A549 (cell line): ENCODE measurements at places on chromosomes 1 and 21.
A peak's percentile ranks its signal among the peaks of the same experiment; 100 is the strongest.

- no peak for DNase-seq
Measured at GRCh38 chr1:5708346-5709245, 283.6 kb downstream of the NPHP4 start.

DNA sequence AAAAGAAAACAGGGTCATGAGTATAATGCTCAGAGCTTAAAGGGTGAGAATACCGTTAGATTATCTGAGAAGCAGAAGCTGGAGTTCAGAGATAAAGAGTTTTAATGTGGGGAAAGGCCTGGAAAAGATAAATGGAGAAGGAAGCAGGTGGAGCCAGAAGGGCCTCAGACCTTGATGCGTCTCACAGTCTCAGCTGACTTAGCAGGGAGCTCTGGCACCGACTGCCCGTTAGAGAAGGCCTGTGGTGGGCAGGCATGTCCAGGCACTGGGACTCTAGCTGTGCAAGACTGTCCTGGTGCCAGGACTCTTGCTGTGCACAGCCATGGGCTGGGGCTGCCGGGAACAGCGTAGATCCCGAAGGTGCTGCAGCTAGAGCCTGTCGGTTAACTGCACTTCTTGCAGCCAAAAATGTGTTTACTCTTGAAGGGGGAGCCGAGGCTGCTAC lies 3.8 kb upstream of the SLAMF9 start:
- no peak for DNase-seq

- no peak for DNase-seq
Measured at GRCh38 chr1:109391626-109392025, 6.1 kb downstream of the SORT1 start.

DNA sequence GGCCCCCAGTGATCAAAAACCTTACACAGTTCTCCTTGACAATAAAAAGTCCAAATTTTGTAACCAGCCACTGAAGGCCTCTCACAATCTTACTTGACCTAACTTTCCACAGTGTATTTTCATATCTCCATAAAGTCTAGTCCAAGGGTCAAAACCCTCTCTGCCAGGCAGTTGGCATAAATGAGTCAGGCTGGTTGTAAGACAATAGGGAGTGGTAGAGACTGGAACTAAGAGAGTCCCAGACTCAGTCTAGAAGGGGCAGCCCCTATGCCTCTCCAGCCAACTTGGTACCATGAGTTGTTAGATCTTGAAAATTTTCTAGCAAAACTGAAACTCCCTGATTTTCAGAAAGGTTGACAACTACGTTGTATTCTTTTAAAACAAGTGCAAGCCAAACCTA lies 21.0 kb downstream of the KIF21B start:
- no peak for DNase-seq

- no peak for DNase-seq
Measured at GRCh38 chr1:154772056-154772455, 98.0 kb downstream of the KCNN3 start.

DNA sequence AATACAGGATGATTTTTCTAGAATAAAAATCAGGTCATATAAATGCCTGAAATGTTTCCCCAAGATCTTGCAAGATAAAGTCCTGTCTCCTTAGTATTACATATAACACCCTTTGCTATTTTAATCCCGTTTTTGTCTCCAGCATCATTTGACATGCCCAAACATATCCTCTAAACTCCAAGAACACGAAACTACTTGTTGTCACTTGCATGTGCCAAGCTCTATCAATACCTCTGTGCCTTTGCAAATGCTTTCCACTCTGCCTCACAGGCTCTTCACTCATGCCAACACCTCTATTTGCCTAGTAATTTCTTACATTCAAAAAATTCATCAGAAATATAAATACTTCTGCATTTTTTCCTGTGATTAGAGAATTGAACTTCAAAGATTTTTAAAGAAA lies 37.9 kb downstream of the LRRIQ3 start:
- DNase-seq = no peak

DNA sequence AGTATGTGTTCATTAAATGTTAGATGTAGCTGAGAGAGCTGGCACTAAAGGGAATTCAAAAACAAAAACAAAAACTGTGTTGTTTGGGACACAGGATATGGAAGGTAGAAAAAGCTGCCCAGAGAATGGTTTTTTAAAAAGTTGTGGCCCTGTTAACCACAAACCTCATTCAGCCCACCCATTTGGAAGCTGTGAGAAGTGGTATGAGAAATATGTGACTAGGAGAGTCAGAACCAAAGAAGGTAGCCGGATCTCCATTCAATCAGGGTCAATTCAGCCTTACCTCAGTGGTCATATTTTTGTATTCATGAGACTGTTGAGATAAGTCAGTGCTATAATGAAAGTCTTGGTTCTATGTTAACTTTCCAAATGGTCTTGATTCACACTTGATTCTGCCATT lies 29.8 kb upstream of the CACYBP start:
- no peak for DNase-seq

DNA sequence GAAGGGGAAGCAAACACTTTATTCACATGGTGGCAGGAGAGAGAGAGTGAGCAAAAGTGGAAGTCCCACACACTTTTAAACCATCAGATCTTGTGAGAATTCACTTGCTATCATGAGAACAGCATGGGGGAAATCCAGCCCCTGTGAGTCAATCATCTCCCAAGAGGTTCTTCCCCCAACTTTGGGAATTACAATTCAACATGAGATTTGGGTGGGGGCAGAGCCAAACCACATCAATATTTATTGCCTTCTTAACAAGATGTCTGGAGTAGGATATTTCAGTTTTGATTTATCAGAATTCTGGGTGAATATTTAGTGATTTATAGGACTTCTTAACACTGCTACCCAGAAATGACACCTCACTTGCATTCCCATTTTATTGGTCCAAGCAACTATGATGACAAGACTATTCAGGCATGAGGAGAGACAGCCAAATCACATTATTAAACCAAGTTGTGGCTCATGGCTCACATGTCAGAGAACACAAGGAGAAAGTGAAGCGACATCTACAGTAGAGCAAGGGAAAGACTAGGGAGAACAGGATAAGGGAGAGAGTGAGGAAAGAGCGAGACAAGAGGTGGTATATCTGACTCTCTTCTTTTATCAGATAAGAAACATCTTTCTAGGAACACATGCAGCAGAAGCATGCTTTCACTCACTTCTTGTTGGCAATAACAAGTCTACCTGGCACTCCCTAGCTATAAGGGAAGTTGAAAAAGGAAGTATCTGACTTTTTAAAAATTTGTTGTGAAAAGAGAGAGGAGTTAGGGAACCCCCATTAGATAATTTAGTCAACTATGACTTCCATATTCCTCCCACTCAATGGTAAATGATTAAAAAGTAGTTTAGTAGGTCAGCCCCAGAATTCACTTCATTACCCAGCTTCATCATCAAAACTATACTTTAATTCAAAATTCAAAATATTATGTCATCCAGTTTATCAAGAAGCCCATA lies 36.6 kb upstream of the PTPRC start:
- no peak for DNase-seq

- peak; percentile 51 for DNase-seq
Measured at GRCh38 chr1:32464716-32465577, at the start of gene ZBTB8B. Gene ZBTB8B (plus strand): TSS chr1:32465072. CDS start chr1:32470625, 5,553 bp downstream.

GRCh38 chr21:25283720-25284119 lies 323.6 kb downstream of the MRPL39 start:
- DNase-seq = peak; percentile 1

- DNase-seq = no peak
Measured at GRCh38 chr1:9253453-9254105, 19.0 kb downstream of the H6PD start.

DNA sequence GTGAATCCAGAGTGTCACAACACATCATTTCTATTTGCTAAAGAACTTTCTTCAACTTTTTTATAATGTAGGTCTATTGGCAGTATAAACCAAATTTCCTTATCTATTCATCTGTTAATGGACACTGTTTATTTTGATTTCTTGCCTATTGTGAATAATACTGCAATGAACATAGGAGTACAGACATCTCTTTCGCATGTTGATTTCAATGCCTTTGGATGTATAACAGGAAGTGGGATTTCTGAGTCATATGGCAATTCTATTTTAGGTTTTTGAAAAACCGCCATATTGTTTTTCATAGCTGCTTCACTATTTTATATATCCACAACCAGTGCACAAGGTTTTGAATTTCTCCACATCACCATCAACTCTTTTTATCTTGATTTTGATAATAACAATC lies 198.7 kb downstream of the KCNT2 start:
- DNase-seq = no peak

GRCh38 chr1:234963180-234963903 lies 165.3 kb downstream of the TOMM20 start:
- peak; percentile 92 for DNase-seq

DNA sequence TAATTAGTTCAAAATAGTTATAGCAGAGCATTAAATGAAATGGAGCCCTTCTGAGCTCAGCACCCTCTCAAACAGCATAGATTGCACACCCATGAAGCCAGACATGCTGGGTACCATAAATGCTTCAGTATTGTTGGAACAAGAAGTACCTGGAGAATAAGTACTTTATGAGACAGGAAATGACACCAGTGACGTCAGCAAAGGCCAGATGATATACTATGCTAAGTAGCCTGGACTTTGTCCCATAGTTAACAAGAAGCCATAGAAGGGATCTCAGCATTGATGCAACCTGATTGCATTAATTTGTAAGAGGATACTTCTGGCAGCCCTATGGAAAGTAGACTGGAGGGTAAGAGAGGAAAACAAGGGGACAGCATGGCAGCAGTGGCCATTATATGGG lies 16.3 kb upstream of the GADD45A start:
- no peak for DNase-seq

DNA sequence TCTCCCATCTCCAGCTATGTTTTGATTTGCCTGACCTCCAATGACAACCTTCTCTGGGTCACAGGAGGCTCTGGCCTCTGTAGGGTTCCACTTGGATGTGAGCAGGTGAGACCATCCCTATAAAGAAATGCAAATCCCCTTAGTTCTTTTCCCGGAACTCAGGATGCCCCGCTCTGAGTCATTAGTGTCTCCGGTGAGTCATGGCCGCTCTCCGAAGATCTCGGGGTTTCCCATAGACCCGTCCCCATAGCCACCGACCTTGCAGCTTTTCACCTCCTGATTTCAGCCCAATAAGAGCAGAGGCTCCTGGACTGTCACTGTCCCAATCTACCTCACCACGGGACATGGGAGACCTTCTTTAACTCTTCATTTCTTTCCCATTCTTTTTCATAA lies 98.2 kb downstream of the PGBD5 start:
- peak; percentile 71 for DNase-seq

- DNase-seq = no peak
Measured at GRCh38 chr1:195141294-195141693, 1466.9 kb downstream of the KCNT2 start.
